ENCODE measurements at places on chromosomes 6 and 20.
A peak's percentile ranks its signal among the peaks of the same experiment; 100 is the strongest.

DNA sequence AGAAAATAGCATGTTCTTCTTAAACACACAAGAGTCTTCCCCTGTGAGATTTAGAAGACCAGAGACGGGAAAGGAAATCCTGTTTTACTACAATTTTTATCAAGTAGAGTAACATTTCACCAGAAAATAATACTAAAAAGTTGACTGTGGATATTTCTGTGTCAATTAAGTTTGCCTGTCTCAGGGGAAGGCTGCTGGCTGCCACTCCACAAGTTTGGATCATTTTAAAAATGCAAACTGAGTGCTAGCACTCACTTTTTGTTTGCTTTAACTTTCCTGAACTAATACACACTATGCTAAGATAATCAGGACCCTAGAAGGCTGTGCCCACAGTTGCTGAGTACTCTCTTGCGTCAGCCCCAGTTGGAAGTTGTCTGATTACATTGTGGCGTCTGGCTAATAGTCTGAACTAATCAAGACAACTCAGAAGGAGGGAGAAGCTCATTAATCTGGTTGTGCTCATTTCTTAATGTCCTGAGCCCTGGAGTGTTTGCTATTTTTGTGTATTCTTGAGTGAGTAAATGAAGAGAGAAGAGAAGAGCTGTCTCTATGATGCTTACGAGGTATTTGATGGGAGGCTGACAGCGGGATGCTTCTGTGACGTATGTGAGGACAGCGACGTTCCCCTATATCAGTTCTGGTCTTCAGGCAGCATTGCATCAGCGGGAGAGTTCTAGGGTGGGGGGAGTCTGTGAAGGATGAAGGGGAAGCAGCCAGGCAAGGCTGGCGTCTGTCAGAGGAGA lies 664.2 kb downstream of the QKI start:
- no peak for DNase-seq

GRCh38 chr6:3788408-3789017 lies 37.0 kb upstream of the PXDC1 start:
- DNase-seq = no peak

DNA sequence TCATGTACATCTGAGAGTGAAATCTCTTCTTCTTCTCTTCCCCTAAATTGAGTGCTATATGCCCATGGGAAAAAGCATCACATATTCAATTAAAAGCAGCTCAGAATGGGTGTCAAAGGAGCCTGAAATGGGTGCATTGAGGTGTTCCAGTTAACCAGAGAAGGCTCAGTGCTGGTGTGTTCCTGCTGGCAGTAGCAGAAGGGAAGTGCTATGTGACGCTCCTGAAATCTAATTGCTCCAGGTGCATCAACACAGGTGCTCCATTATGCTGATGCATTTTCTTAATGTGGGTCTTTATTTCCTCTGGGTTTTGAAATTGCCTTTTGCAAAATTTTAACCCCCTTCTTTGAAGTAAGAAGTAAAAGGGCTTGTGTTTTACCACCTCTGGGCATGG lies 17.9 kb downstream of the SLC22A2 start:
- DNase-seq = no peak

DNA sequence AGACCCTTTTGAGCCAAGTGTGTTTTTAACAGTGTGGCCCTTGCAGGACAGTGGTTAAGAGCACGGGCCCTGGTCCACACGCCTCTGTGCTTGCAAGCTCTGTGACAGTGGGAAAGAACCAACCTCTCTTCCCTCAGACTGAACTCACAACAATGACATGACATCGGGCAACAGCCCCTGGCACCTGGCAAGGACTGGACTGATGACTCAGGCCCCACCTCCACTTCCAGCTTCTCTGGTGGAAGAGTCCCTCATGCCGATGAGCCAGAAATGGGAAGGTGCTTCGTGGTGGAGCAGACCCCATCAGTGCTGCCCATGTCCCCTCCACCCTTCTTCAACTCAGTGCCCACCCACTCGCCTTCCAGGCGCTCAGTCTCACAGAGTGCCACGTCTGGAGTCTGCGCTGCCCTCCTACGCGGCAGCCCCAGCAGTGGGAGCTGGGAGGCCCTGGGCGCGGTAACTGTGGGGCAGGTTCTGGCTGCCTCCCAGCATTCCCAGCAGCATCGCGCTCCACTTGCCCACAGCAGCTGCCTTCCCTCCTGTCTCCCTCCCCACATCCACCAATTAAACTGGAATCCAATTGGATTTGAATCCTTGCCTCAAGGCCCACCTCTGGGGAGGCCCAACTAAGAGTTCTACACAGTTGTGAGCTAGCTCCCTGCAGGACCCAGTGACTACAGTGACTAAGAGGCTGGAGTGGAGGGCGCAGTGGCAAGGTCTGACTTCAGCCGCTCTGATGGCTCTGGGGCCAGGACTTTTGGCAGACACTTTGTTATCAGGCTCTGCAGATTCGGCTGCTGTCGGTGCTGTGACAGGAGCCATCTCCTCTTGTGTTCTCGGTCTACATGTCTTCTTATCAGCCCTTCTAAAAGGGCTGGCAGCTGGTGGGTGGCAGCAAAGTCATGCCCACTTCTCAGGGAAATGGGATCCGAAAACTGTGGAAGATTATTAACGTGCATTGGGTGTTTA lies 156.8 kb upstream of the MLN start:
- DNase-seq = no peak

DNA sequence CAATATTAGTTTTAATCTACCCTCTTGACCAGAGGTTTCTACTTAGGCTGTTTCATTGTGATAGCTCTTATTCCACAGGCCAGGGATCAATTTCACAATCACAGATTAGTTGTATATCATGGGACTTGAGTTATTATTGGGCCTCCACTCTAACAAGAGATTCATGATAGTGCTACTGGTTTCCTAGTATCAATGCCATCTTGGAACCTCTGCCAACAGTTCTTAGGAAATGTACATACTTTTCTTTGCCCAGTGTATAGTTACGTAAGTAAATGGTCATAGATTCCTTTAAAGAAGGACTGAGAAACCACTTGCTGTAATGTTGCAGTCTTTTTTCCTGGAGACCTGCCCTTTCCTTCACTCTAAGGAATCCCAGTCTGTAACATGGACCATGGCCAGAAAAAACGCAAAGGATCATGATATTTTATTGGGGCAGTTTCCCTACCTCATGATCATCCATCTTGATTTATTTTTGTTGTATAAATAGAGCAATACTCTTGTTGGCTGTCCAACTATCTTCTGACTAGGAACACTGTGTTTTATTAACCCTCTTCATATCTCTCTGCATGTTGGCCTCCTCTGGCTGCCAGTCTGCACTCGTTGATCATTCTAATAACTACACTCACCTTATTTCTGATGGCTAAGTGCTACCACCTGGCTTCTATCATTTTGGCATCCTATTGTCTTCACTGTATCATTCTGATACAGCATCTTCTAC lies 38.0 kb upstream of the VGLL2 start:
- DNase-seq = no peak

- no peak for DNase-seq
Measured at GRCh38 chr6:137868721-137869548, 1.9 kb downstream of the TNFAIP3 start.

- no peak for DNase-seq
Measured at GRCh38 chr6:163254341-163254835, 160.1 kb upstream of the QKI start.

DNA sequence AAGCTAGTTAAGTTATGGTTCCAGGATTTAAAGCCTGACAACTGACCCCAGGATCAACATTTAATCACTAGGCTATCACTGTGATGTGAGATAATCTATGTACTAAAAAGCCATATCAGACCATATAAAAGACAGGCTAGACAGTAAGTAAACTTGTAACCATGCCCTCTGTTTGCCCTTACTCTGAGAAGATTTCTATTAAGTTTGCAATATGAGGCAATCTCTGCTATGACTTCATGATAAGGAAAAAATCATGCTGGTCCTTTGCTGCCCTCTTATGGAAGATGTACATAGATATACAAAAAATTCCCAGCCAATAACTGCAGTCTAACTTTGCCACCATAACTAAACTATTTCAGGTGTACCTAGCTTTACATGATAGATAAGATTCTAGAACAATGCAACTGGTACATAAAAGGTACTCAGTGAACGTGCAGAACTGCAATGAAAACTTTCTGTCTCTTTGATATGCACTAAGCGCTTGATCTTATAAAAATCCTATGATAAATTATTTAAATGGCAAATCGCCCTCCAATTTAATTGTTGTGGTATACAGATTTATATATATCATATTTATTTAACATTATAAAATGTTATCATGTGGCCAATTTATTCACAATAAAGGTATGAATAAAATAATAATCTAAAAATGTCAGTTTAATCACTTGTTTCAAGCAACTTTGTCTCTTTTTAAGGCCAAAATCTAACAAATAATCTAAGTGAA lies 70.5 kb downstream of the FAM217A start:
- DNase-seq = no peak

- DNase-seq = no peak
Measured at GRCh38 chr20:6940048-6940447, 172.6 kb downstream of the BMP2 start.

GRCh38 chr6:135014353-135014832 lies 40.2 kb downstream of the HBS1L start:
- peak; percentile 20 for DNase-seq

- no peak for DNase-seq
Measured at GRCh38 chr6:89110284-89110683, 7.6 kb downstream of the SRSF12 start.

DNA sequence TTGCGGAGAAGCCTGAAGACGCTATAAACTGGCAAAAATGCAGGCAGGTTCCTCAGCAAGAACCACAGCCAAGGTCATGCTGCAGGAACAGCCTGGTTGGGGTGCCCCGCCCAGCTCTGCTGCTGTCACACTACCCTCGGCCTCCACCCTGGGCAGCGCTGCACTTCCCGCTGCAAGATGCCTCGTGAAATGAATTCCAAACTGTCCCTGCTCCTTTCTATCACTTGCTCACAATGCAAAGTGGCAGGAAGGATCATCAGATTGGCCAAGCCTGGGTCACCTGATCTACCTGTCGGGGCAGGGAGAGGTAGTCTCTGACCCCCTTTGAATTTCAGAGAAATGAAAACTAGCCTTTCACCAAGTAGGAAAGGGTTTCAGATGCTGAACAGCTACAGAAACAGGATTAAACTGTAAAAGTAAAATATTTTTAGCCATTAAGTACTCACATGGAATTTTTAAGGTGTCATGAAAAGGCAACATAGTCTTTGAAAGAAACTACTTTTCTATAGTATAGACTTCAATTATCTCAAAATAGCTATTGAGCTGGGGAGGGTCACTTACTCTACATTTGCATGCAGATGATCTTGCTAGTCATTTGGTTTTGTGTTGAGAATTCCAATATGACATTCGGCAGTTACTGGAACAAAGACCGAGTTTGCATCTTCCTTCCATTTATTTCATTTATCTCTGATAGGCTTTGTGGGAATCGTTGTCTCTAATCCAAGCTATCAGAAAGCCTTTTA lies 236.4 kb upstream of the ASCC3 start:
- no peak for DNase-seq

- no peak for DNase-seq
Measured at GRCh38 chr20:54029176-54029575, 41.2 kb downstream of the BCAS1 start.
